ENCODE measurements at places on chromosomes 3 and 15. TPM values are rescaled to one million over a fixed set of nuclear protein-coding genes. Genes with fewer than 3 reads are reported as not detected.

DNA sequence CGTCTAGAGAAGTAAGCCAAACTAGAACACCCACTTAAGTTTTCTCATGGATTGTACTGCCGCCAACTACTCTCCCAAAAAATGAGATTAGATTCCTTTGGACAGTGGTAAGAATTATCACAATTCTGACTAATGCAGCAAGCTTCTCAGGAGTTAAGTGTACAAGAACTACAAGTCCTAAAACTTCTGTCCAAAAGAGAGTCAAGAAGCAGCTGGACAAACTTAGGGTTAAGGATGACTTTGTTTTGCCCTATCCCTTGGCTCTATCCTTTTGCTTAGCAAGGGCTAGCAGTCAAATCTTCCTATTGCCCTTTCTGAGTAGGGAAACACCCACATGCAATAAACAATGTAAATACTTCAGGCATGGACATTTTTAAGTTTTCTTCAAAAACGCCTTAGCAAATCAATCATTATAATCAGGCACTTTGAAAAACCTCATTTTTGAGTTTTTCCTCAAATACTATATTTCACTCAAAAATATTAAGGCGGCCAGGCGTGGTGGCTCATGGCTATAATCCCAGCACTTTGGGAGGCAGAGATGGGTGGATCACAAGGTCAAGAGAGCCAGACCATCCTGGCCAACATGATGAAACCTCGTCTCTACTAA is 19.5 kb downstream of the RAF1 start:
- no peak for DNase-seq
- H3K4me3 ChIP-seq = 0 out of 2 replicates have a peak overlapping the region, but pooled peaks have one; percentile 5
- no peak overlapping the region for H3K27ac ChIP-seq

GRCh38 chr15:94547711-94548110 is 316.4 kb downstream of the MCTP2 start:
- no peak for DNase-seq
- H3K4me1 ChIP-seq = no peaks in the 10 kb centered on the region

DNA sequence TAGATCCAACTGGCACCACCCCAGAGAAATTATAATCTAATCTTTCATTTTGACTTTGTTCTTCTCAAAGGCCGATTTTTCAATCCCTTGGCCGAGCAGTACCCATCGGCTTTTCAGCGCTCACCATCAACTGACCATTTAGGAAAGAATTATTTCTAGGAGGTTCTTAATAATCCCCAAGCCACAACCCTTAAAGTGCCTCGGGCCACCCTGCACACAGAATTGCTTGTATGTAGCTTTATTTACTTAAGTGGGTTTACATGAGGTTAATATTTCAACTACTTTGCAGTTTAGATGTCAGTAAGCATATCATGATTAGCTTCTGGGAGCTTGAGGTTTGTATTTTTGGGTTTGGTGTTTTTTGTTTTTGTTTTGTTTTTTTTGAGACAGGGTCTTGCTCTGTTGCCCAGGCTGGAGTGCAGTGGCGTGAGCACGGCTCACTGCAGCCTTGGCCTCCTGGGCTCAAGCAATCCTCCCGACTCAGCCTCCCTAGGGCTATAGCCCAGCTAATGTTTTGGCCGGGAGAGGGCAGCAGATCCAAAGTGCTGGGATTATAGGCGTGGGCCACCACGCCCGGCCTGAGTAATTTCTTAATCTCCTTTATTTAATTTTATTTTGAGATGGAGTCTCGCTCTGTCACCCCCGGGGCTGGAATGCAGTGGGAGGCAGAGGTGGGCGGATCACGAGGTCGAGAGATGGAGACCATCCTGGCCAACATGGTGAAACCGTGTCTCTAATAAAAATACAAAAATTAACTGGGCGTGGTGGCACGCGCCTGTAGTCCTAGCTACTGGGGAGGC is 801 bp upstream of the CDAN1 start:
- no peaks in the 10 kb centered on the region for H3K4me1 ChIP-seq
- peak overlapping the region; percentile 88 for H3K4me3 ChIP-seq
- H3K36me3 ChIP-seq = peaks cover 15% of the 10 kb centered on the region

- DNase-seq = no peak
- H3K4me3 ChIP-seq = no peak overlapping the region
- peaks cover 36% of the 10 kb centered on the region for H3K27me3 ChIP-seq
- H3K36me3 ChIP-seq = no peaks in the 10 kb centered on the region
- H3K27ac ChIP-seq = no peak overlapping the region
- peaks cover 5% of the 10 kb centered on the region for H3K4me1 ChIP-seq
Observed at GRCh38 chr3:45794177-45794560, 2.2 kb downstream of the SLC6A20 start.

- no peak overlapping the region for H3K4me3 ChIP-seq
- DNase-seq = no peak
- no peaks in the 10 kb centered on the region for H3K4me1 ChIP-seq
- H3K36me3 ChIP-seq = no peaks in the 10 kb centered on the region
- H3K27me3 ChIP-seq = no peaks in the 10 kb centered on the region
Observed at GRCh38 chr15:94383041-94383440, 151.7 kb downstream of the MCTP2 start.

DNA sequence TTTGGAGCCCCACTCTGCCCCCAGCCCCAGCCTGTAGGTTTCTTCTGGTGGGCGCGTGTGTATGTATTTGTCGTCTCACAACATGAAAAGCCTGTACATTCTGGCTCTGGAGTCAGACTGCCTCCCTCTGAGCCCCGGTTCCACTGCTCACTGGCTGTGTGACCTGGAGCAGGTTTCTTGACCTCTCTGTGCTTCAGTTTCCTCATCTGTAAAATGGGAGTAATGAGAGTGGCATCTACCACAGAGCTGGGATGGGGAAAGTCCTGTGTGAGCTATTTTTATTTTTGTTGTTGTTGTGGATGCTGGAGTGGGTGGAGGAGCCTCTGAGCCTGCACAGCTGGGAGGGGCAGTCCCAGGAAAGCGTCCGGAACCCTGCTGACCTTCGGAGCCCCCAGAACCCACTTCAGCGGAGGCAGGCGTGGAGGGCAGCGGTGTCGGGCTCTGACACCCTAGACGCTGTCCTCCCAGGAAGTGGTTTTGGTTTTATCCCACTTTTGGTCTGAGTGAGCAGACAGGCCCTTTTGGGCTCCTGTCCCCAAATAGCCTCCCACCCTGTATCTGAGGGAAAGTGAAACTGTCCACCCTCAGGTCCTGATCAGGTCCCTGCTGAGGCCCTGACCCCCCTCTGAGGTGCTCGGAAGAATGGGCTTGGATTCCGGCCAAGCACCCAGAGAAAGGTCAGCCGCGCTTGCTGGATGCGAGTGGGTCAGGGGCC is 103.5 kb downstream of the CHSY1 start:
- no peaks in the 10 kb centered on the region for H3K36me3 ChIP-seq
- no peaks in the 10 kb centered on the region for H3K27me3 ChIP-seq
- H3K4me1 ChIP-seq = no peaks in the 10 kb centered on the region

DNA sequence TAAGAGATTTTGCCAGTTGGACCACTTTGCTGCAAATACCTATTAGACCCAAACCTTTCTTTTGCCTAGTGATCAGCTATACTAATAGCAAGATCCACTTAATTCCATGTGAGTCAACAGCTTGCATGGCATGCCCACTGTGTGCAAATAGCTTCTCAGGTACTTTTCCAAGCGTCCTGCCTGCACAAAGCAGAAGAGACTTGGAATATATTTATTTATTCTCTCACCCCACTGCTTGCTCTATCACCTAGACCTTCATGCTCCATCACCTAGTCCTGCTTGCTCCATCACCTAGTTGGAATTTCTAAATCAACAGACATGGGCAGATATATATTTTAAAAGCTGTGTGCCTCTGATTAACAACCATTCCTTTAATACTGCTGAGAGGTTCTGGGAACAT is 47.6 kb downstream of the MBNL1 start:
- H3K27me3 ChIP-seq = no peaks in the 10 kb centered on the region
- H3K4me1 ChIP-seq = peaks cover 42% of the 10 kb centered on the region
- H3K4me3 ChIP-seq = no peak overlapping the region
- no peak for DNase-seq
- no peak overlapping the region for H3K27ac ChIP-seq
- H3K36me3 ChIP-seq = no peaks in the 10 kb centered on the region

- H3K27me3 ChIP-seq = no peaks in the 10 kb centered on the region
- H3K4me1 ChIP-seq = peaks cover 19% of the 10 kb centered on the region
- no peak for DNase-seq
- H3K4me3 ChIP-seq = no peak overlapping the region
Observed at GRCh38 chr3:171371354-171371753, 88.9 kb downstream of the TNIK start.

GRCh38 chr3:111319598-111319997 is 222.4 kb upstream of the CD96 start:
- no peaks in the 10 kb centered on the region for H3K36me3 ChIP-seq
- H3K27ac ChIP-seq = no peak overlapping the region
- H3K4me3 ChIP-seq = no peak overlapping the region
- H3K4me1 ChIP-seq = peaks cover 3% of the 10 kb centered on the region

DNA sequence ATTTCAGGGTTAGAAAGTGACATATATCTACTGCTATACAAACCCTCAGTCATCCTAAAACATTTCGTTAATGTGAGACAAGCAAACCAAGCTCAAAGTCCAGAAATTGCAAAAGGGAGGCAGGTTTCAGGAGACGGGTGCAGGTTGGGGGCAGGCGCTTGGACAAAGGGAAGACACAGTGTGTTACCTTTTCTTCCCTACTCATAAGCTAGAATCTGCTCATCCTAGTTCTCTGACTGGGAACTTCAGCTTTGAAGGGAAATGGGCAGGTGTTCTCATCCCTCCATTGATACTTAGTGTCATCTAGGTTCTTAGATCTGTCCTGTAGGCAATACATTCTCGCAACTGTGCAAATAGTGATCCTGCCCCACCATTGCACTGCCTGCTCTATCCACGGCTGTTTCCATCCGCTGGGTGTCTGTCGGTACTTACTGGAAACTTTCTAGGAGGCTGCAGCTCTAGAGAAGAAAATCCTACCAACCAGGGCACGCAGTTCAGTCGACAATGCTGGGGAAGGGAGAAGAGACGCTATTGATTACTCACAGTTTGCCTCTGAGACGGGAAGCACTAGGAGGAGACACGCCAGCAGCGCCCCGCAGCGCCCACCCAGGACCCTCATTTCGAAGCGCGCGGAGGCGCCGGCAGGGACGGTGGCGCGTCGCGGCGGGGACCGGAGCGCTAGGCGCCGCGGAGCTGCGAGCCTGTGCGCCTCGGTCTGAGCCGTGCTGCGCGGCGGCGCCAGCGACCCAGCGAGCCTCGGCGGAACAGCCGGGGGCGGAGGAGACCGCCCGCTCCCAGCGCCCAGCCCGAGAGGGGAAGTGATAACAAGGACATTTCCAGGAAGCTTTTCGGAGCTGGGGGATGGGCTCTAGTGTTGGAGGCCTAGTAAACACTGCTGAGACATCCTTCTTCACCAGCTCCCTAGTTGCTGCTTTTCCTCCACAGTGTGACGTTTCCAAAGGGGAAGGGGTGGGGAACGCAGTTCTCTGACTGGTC is at the start of gene PROS1:
Gene PROS1 (minus strand): TSS at position 766 of the 996 bp plus-strand sequence. CDS start 147 bp downstream, at position 619.
- DNase-seq = peak; percentile 86
- no peaks in the 10 kb centered on the region for H3K27me3 ChIP-seq
- peak within 1 kb of the TSS; percentile 75 for H3K4me3 ChIP-seq
- no peaks in the 10 kb centered on the region for H3K4me1 ChIP-seq

GRCh38 chr3:186772281-186772694 is 11.1 kb upstream of the EIF4A2 start:
- peaks cover 6% of the 10 kb centered on the region for H3K27me3 ChIP-seq
- DNase-seq = peak; percentile 52
- no peak overlapping the region for H3K27ac ChIP-seq

GRCh38 chr15:38576261-38576660 is 11.6 kb upstream of the RASGRP1 start:
- H3K27ac ChIP-seq = no peak overlapping the region
- DNase-seq = no peak
- no peak overlapping the region for H3K4me3 ChIP-seq
- no peaks in the 10 kb centered on the region for H3K4me1 ChIP-seq
- no peaks in the 10 kb centered on the region for H3K36me3 ChIP-seq

DNA sequence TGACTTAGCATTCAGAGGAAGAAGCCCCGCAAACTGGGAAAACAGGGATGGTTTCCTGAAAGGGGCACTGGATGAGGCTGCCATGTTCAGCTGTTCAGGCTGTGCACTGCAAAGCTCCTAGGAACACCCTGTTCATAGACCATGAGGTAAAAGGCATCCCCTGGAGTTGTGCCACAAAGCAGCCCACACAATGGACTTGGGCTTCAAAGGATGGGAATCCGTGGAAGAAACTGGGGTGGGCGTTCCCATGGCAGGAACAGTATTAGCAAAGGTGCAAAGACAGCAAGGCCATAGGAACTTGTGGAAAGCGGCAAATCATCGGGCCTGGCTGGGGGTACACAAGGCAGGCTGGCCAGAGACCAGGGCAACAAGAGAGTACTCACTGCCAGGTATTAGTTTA is 8.9 kb downstream of the OXTR start:
- H3K36me3 ChIP-seq = no peaks in the 10 kb centered on the region
- H3K27ac ChIP-seq = no peak overlapping the region
- H3K27me3 ChIP-seq = no peaks in the 10 kb centered on the region
- DNase-seq = no peak
- no peak overlapping the region for H3K4me3 ChIP-seq
- peaks cover 11% of the 10 kb centered on the region for H3K4me1 ChIP-seq

DNA sequence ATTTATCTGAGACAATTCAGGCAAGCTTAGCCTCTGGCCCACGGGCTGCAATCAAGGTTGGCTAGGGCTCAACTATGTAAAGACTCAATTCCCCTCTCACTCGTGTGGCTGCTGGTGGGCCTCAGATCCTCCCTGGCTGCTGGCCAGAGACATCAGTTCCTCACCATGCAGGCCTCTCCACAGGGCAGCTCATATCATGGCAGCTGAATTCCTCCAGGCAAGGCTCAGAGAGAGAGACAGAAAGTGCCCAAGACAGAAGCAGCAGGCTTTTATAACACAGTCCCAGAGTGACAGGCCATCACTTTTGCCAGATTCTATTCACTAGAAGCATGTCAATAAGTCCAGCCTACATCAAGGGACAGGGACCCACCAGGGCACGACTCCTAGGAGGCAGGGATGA is 63.2 kb downstream of the XXYLT1 start:
- H3K36me3 ChIP-seq = no peaks in the 10 kb centered on the region
- H3K4me3 ChIP-seq = no peak overlapping the region
- H3K27ac ChIP-seq = no peak overlapping the region
- no peak for DNase-seq
- H3K27me3 ChIP-seq = no peaks in the 10 kb centered on the region
- H3K4me1 ChIP-seq = peaks cover 55% of the 10 kb centered on the region

GRCh38 chr3:159978353-159978752 is 10.3 kb upstream of the IL12A start:
- no peaks in the 10 kb centered on the region for H3K36me3 ChIP-seq
- no peaks in the 10 kb centered on the region for H3K27me3 ChIP-seq
- H3K4me3 ChIP-seq = no peak overlapping the region
- peak; percentile 13 for DNase-seq

- H3K27ac ChIP-seq = no peak overlapping the region
- no peaks in the 10 kb centered on the region for H3K4me1 ChIP-seq
- H3K27me3 ChIP-seq = no peaks in the 10 kb centered on the region
Observed at GRCh38 chr3:78338405-78338804, 1298.5 kb downstream of the ROBO2 start.

- no peak overlapping the region for H3K27ac ChIP-seq
- H3K4me3 ChIP-seq = no peak overlapping the region
- H3K36me3 ChIP-seq = no peaks in the 10 kb centered on the region
- H3K4me1 ChIP-seq = peaks cover 2% of the 10 kb centered on the region
- H3K27me3 ChIP-seq = no peaks in the 10 kb centered on the region
- DNase-seq = no peak
Observed at GRCh38 chr3:183309276-183309675, 56.2 kb downstream of the B3GNT5 start.

GRCh38 chr15:58947179-58947578 is 13.7 kb upstream of the SLTM start:
- no peak overlapping the region for H3K4me3 ChIP-seq
- H3K36me3 ChIP-seq = no peaks in the 10 kb centered on the region
- no peak overlapping the region for H3K27ac ChIP-seq
- no peaks in the 10 kb centered on the region for H3K27me3 ChIP-seq
- DNase-seq = no peak
- peaks cover 4% of the 10 kb centered on the region for H3K4me1 ChIP-seq

Gene SV2B
- polyA plus RNA-seq = not detected

Gene EXD1
- polyA plus RNA-seq = 0.02 TPM

Gene PLD1
- 6.2 TPM for polyA plus RNA-seq
